Psoas muscle (tissue), 8 donors: ENCODE measurements at places on chromosomes 3 and 15. TPM values are rescaled to one million over a fixed set of nuclear protein-coding genes. Genes with fewer than 3 reads are reported as not detected.
A peak's percentile ranks its signal among the peaks of the same experiment; 100 is the strongest.

DNA sequence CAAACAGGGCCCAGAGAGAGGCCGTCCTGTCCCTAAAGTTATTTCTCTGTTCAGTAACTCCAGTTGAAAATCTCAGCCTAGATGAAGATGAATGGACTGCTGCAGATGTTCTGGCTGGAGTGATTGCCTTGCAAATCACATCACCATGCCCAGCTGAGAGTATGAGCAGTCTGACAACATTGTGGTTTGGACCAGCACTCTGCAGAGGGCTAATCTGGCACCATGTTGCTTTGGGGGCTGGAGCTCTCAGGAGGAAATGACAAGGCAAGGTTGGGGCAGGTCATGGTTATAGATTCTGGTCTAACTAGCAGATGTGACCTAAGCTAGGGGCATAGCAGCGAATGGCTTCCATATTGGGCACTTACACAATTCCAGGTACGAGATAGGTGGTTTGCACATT is 314.2 kb downstream of the CLSTN2 start:
- no peaks in the 10 kb centered on the region for H3K4me1 ChIP-seq
- no peak overlapping the region for H3K27ac ChIP-seq
- peak; percentile 52 for DNase-seq
- H3K27me3 ChIP-seq = no peaks in the 10 kb centered on the region
- no peak overlapping the region for H3K4me3 ChIP-seq

DNA sequence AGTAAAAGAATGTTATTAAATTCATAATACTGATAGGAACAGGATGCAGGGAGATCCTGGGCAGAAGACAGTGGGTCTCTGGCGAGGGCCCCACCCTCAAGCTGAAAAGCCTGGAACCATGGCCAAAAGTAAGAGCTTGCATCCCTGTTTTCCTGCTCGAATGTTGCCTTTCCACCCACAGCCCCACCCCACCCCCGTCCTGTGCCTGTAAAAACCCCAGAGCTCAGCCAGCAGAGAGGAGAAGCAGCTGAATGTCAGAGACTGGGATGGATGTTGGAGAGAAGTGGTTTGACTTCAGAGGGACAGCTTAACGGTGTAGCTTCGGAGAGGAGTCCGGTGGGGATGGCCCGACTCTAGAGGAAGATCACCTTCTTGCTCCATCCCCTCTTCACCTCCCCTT is 207.9 kb downstream of the ROBO2 start:
- no peaks in the 10 kb centered on the region for H3K36me3 ChIP-seq
- no peaks in the 10 kb centered on the region for H3K27me3 ChIP-seq
- DNase-seq = no peak
- no peaks in the 10 kb centered on the region for H3K4me1 ChIP-seq

DNA sequence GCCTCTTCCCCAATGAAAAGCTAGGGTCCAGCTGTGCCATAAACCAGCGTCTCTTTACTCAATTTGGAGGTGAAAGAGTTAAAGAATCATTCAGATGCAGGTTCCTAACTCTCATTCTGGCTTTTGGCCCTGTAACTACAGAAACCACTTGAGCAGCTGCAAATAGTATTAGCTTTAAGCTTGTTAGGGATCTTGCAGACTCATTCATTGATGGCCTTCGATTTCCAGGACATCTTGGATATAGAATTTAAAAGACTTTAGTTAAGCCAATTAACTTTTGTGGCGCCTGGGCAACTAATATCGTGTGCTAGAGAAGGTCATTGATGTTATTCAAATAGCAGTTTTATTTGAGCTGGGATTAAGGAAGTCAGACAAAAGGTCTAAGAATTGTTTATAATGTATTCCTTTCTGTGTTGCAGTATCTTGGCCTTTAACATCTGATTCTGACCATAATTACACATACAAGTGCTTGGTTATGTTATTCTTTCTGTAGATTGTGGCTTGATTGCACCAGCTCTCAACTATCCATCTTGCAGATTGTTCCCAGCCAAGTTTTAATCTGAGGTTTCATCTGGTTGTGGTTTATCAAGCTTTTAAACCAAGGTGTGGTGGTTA is 185.3 kb downstream of the CACNA2D3 start:
- H3K27me3 ChIP-seq = no peaks in the 10 kb centered on the region
- DNase-seq = no peak
- H3K4me1 ChIP-seq = no peaks in the 10 kb centered on the region
- no peak overlapping the region for H3K27ac ChIP-seq

DNA sequence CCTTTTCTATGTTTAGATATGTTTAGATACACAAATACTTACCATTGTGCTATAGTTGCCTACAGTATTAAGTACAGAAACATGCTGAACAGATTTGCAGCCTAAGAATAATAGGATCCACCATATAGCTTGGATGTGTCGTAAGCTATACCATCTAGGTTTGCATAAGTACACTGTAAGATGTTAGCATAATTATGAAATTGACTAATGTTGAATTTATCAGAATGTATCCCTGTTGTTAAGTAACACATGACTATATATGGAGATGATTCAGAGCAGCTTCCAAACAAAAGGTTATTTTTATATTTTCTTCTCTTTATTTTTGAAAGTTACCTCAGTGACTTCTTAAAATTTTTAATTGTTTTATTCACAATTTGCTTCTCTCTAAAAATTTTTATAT is 2.4 kb downstream of the SLC28A2 start:
- no peak overlapping the region for H3K27ac ChIP-seq
- H3K4me1 ChIP-seq = no peaks in the 10 kb centered on the region
- H3K36me3 ChIP-seq = no peaks in the 10 kb centered on the region
- no peak overlapping the region for H3K4me3 ChIP-seq
- H3K27me3 ChIP-seq = no peaks in the 10 kb centered on the region

GRCh38 chr3:101144105-101144504 is 150.9 kb upstream of the ABI3BP start:
- H3K27me3 ChIP-seq = no peaks in the 10 kb centered on the region
- DNase-seq = no peak

DNA sequence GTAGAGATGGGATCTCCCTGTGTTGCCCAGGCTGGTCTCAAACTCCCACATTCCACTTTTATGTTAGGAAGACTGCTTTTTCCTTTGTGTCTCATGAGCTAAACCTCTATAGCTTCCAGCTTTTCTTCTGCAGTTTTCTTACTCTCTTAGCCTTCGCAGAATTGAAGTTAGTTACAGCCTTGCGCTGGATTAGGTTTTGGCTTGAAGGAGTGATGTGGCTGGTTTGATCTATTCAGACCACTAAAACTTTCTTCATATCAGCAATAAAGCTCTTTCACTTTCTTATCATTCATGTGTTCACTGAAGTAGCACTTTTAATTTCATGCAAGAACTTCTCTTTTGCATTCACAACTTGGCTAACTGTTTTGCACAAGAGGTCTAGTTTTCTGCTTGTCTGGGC is 254.6 kb downstream of the UBE2E2 start:
- H3K27me3 ChIP-seq = no peaks in the 10 kb centered on the region
- no peak overlapping the region for H3K27ac ChIP-seq
- DNase-seq = no peak

DNA sequence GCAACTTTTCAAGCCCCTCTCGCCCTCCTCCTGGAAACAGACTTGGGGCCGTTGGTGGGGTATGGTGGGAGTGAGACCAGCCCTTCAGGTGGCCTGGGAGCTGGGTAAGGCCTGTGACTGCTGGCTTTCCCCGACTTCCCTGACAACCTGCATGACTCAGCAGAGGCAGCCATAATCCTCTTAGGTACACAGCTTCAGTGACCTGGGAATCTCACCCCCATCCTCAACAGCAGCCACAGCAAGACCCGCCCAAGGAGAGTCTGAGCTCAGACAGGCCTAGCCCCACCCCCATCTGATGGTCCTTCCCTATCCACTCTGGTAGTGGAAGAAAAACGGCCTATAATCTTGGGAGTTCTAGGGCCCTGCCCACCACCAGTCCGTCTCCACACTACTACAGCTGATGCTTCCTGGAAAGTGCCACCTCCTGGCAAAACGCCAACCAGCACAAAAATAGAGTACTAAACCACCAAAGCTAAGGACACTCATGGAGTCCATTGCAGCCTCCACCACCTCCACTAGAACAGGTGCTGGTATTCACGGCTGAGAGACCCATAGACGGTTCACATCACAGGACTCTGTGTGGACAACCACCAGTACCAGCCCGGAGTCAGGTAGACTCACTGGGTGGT is 13.1 kb upstream of the SLC27A2 start:
- H3K27ac ChIP-seq = no peak overlapping the region
- no peaks in the 10 kb centered on the region for H3K27me3 ChIP-seq
- no peaks in the 10 kb centered on the region for H3K36me3 ChIP-seq
- H3K4me1 ChIP-seq = no peaks in the 10 kb centered on the region
- DNase-seq = no peak
- no peak overlapping the region for H3K4me3 ChIP-seq

- H3K4me1 ChIP-seq = no peaks in the 10 kb centered on the region
- no peak for DNase-seq
- H3K27ac ChIP-seq = no peak overlapping the region
- no peaks in the 10 kb centered on the region for H3K36me3 ChIP-seq
- no peaks in the 10 kb centered on the region for H3K27me3 ChIP-seq
- no peak overlapping the region for H3K4me3 ChIP-seq
These were observed 109.6 kb downstream of the FAM174B start for GRCh38 chr15:92545996-92546395.

DNA sequence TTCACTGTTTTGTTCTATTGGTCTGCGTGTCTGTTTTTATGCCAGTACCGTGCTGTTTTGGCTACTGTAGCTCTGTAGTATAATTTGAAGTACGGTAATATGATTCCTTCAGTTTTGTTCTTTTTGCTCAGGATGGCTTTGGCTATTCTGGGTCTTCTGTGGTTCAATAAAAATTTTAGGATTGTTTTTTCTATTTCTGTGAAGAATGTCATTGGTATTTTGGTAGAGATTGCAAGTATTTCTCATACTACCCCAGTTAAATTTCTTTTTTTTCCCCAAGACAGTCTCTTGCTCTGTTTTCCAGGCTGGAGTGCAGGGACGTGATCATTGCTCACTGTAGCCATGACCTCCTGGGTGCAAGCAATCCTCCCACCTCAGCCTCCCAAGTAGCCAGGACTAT is 53.4 kb downstream of the STARD9 start:
- no peaks in the 10 kb centered on the region for H3K27me3 ChIP-seq
- no peak overlapping the region for H3K27ac ChIP-seq
- no peaks in the 10 kb centered on the region for H3K4me1 ChIP-seq
- no peak for DNase-seq
- no peaks in the 10 kb centered on the region for H3K36me3 ChIP-seq
- H3K4me3 ChIP-seq = no peak overlapping the region

DNA sequence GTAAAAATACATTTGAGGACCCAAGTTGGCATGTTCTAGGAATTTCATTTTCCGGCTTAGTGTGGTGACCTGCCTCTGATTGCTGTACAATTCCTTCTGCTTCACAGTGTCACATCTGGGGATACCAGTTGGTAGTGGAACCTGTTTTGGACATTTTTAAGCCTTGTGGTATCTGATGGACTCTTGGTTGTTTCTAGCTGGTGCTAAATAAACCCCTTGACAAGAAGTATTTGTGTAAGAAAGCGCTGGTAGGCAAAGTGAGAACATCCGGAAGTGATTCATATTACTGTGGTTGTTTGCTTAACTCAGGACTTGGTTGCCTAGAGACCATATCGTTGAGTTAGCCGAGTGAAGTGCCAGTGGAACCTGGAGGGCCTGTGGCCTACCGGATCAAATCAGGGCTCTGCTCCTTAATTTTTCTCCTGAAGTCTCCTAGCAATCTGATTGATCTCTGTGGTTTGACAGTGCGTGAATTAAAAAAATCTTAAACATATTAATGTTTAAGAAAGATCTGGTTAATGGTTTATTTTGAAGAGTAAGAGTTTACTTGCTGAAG is 12.8 kb downstream of the IQGAP1 start:
- H3K4me1 ChIP-seq = peaks cover 90% of the 10 kb centered on the region
- H3K27me3 ChIP-seq = no peaks in the 10 kb centered on the region
- peak overlapping the region; percentile 86 for H3K27ac ChIP-seq

DNA sequence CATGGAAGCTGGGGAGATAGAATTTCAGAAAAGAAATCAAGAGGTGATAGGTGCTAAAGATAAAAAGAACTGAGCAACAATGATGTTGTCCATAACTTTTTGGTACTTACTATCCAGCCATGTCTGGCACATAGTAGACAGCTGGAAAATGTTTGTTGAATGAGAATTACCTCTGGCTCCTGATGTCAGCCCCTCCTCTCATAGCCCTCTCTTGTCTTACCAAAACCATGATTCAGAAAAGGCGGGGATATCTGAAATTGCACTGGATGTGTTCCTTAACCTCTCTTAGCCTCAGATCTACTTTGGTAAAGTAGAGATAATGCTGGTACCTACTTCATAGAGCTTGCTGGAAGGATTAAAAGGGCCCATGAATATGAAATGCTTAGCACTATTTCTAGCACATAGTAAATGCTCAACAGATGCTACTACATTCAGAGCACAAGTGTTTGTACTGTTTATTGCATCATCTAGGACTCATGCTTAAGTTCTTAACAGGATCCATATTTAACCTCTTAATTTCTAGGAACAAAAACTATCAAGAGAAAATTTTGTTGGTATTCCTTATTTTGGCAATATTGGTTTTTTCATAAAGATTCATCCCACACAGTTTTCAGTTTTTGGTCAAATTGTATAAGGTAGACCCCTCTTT is 780.9 kb upstream of the LMCD1 start:
- no peaks in the 10 kb centered on the region for H3K4me1 ChIP-seq
- no peak overlapping the region for H3K4me3 ChIP-seq
- no peak for DNase-seq
- H3K27me3 ChIP-seq = no peaks in the 10 kb centered on the region
- no peak overlapping the region for H3K27ac ChIP-seq
- no peaks in the 10 kb centered on the region for H3K36me3 ChIP-seq

DNA sequence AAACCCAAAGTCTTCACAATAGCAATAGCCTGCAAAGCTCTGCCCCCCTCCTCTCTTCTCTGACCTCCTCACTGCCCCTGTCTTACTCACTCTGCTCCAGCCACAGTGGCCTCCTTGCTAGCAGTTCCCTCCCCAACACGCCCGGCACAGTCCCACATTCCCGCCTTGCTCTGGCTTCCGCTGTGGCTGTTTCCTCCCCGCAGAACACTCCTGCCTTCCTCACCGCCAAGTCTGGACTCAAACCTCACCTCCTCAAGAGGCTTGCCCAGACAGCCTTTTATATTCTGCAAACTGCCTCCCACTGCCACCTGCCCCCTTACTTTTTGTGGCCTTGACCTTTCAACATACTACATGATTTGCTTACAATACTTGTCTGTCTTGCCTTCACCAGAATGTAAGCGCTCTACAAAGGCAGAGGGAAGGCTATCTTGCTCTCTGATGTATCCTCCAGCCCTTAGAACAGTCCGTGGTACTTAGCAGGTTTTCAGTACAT is 406 bp upstream of the MPI start:
- peak overlapping the region; percentile 95 for H3K4me3 ChIP-seq
- H3K4me1 ChIP-seq = peaks cover 18% of the 10 kb centered on the region
- peaks cover 26% of the 10 kb centered on the region for H3K36me3 ChIP-seq
- DNase-seq = peak; percentile 67
- H3K27ac ChIP-seq = peak overlapping the region; percentile 90
- no peaks in the 10 kb centered on the region for H3K27me3 ChIP-seq

- no peak overlapping the region for H3K4me3 ChIP-seq
- no peaks in the 10 kb centered on the region for H3K4me1 ChIP-seq
- no peaks in the 10 kb centered on the region for H3K36me3 ChIP-seq
- no peak for DNase-seq
- H3K27ac ChIP-seq = no peak overlapping the region
- H3K27me3 ChIP-seq = no peaks in the 10 kb centered on the region
These were observed 26.8 kb downstream of the RAB6B start for GRCh38 chr3:133868758-133869475.

MORC1 gene
- not detected for total RNA-seq

ZNF662 gene
- total RNA-seq = 1.4 TPM
